CD4-positive, alpha-beta T cell (primary cell): ENCODE measurements at places on chromosomes 4 and X. TPM values are rescaled to one million over a fixed set of nuclear protein-coding genes. Genes with fewer than 3 reads are reported as not detected.

GRCh38 chr4:80592950-80593349 is 257.4 kb downstream of the CFAP299 start:
- no peak for DNase-seq

GRCh38 chrX:69510137-69510715 is 6.1 kb downstream of the NALF2 start:
- DNase-seq = no peak

GRCh38 chr4:123244137-123244536 is 152.5 kb upstream of the SPRY1 start:
- DNase-seq = no peak

DNA sequence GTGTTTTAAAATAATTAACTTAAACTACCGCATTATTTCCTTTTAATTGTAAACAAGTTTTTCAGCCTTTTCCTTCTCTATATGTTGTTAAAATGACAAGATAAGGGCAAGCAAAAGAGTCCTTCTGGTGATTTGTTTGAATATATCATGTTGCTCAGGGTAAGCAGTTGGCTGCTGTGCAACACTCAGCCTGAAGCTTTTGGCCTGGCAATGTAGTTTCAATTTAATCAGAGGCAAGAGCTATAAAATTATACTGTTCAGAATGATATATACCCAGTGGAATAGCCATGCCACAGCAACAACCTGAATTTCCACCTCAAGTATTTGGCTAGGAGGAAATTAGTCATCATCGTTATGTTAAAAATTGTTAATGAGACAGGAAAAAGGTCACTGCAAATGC is 53.4 kb downstream of the GRXCR1 start:
- no peak for DNase-seq

GRCh38 chrX:101740642-101741041 is 81.0 kb upstream of the ARMCX2 start:
- DNase-seq = no peak

RADX gene
- total RNA-seq = 9.4 TPM

RAB9B gene
- 0.11 TPM for total RNA-seq

AFP gene
- not detected for total RNA-seq
